ENCODE measurements at places on chromosomes 5 and 9.

- no peak overlapping the region for H3K4me3 ChIP-seq
- H3K36me3 ChIP-seq, result no peaks in the 10 kb centered on the region
- H3K4me1 ChIP-seq, result peaks cover 75% of the 10 kb centered on the region
- H3K27ac ChIP-seq, result peak overlapping the region; percentile 8
- no peaks in the 10 kb centered on the region for H3K27me3 ChIP-seq
These were observed 50.0 kb upstream of the PPARGC1B start for GRCh38 chr5:149679876-149680809.

- no peaks in the 10 kb centered on the region for H3K36me3 ChIP-seq
- no peaks in the 10 kb centered on the region for H3K4me1 ChIP-seq
- H3K27ac ChIP-seq, result no peak overlapping the region
- ATAC-seq, result no peak
- no peak overlapping the region for H3K4me3 ChIP-seq
These were observed 413.1 kb downstream of the KCTD16 start for GRCh38 chr5:144583541-144584449.

DNA sequence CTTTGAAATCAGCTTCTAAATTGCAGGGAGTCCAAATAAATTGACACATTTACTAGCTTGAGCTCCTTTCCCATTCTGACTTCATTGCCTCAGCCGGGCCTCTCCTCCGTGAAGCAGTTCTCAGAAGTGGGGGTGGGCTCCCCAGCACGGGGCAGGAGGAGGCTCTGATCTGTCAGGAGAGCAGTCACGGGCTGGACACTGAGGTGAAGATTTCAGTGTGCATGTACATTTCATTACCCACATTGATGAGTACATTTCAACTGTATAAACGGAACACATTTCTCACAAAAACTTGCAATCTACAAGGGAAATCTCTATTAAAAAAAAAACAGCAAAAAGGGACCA, 195.9 kb downstream of the SEMA6A start:
- H3K4me1 ChIP-seq, result no peaks in the 10 kb centered on the region
- peaks cover 46% of the 10 kb centered on the region for H3K36me3 ChIP-seq
- no peak for ATAC-seq
- H3K4me3 ChIP-seq, result no peak overlapping the region

GRCh38 chr9:129489838-129490582, 130.9 kb downstream of the C9orf50 start:
- H3K36me3 ChIP-seq, result peaks cover 21% of the 10 kb centered on the region
- H3K4me3 ChIP-seq, result peak overlapping the region; percentile 70
- peaks cover 38% of the 10 kb centered on the region for H3K4me1 ChIP-seq
- H3K27ac ChIP-seq, result peak overlapping the region; percentile 90
- no peak for ATAC-seq
- peaks cover 45% of the 10 kb centered on the region for H3K27me3 ChIP-seq

DNA sequence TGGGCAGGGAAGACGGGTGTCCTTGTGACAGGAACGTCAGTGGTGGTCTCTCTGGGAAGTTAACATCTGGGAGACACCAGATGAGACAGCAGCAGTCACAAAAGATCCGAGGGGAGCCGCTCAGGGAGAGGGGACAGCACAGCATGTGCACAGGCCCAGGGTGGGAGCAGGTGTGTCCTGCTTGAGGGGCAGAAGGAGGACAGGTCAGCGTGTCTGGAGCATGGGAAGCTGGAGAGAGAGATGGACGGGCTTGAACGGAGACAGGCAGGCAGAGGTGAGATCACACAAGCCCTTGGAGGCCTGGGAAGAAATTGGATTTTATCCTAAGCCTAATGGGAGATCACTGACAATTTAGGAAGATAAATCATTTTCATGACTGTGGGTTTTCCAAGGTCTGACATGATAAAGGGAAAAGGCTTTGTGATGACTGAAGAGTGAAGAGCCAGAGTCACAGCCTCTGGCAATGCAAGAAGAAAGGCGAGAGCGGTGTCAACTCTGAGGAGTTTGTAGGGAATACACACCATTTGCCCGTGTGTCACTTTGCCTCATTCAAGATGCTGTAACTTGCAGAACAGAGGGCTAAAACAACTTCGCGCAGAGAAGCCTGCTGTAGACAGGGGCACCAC, 88.3 kb downstream of the FSTL4 start:
- H3K27me3 ChIP-seq, result peaks cover 45% of the 10 kb centered on the region
- no peak overlapping the region for H3K4me3 ChIP-seq
- no peak for ATAC-seq
- no peaks in the 10 kb centered on the region for H3K36me3 ChIP-seq
- H3K4me1 ChIP-seq, result no peaks in the 10 kb centered on the region
- no peak overlapping the region for H3K27ac ChIP-seq

GRCh38 chr5:1751864-1752822, 47.5 kb downstream of the MRPL36 start:
- ATAC-seq, result no peak
- no peaks in the 10 kb centered on the region for H3K4me1 ChIP-seq
- H3K27me3 ChIP-seq, result peaks cover 42% of the 10 kb centered on the region

GRCh38 chr5:132753135-132753987, 6.1 kb downstream of the CCNI2 start:
- peaks cover 22% of the 10 kb centered on the region for H3K4me1 ChIP-seq
- H3K27ac ChIP-seq, result no peak overlapping the region
- ATAC-seq, result no peak
- H3K4me3 ChIP-seq, result no peak overlapping the region
- H3K27me3 ChIP-seq, result no peaks in the 10 kb centered on the region

- no peak for ATAC-seq
- H3K27ac ChIP-seq, result peak overlapping the region; percentile 90
- H3K27me3 ChIP-seq, result no peaks in the 10 kb centered on the region
- H3K4me1 ChIP-seq, result peaks cover 52% of the 10 kb centered on the region
These were observed 876 bp upstream of the JAK2 start for GRCh38 chr9:4984171-4984620.

GRCh38 chr5:55982957-55983381, 11.8 kb downstream of the IL6ST start:
- ATAC-seq, result no peak
- peaks cover 11% of the 10 kb centered on the region for H3K4me1 ChIP-seq
- H3K27ac ChIP-seq, result no peak overlapping the region
- H3K4me3 ChIP-seq, result no peak overlapping the region

GRCh38 chr5:59296317-59297264, 596.9 kb downstream of the PDE4D start:
- peaks cover 26% of the 10 kb centered on the region for H3K4me1 ChIP-seq
- H3K27me3 ChIP-seq, result no peaks in the 10 kb centered on the region
- peak overlapping the region; percentile 26 for H3K27ac ChIP-seq
- H3K36me3 ChIP-seq, result no peaks in the 10 kb centered on the region
- ATAC-seq, result no peak

- H3K4me3 ChIP-seq, result no peak overlapping the region
- H3K4me1 ChIP-seq, result peaks cover 4% of the 10 kb centered on the region
- no peaks in the 10 kb centered on the region for H3K36me3 ChIP-seq
- H3K27ac ChIP-seq, result no peak overlapping the region
These were observed 136.6 kb upstream of the COL5A1 start for GRCh38 chr9:134505032-134505431.

- no peak for ATAC-seq
- no peaks in the 10 kb centered on the region for H3K36me3 ChIP-seq
- H3K4me3 ChIP-seq, result no peak overlapping the region
- H3K27me3 ChIP-seq, result peaks cover 24% of the 10 kb centered on the region
- H3K27ac ChIP-seq, result no peak overlapping the region
These were observed 10.3 kb upstream of the RANBP3L start for GRCh38 chr5:36311956-36312355.

GRCh38 chr5:163330723-163331668, 106.4 kb upstream of the CCNG1 start:
- no peak for ATAC-seq
- H3K4me1 ChIP-seq, result no peaks in the 10 kb centered on the region
- H3K27me3 ChIP-seq, result peaks cover 6% of the 10 kb centered on the region
- H3K27ac ChIP-seq, result no peak overlapping the region
- no peaks in the 10 kb centered on the region for H3K36me3 ChIP-seq

- H3K4me1 ChIP-seq, result peaks cover under 1% of the 10 kb centered on the region
- no peaks in the 10 kb centered on the region for H3K36me3 ChIP-seq
- no peak for ATAC-seq
- no peaks in the 10 kb centered on the region for H3K27me3 ChIP-seq
- H3K27ac ChIP-seq, result no peak overlapping the region
These were observed 119.5 kb upstream of the TNC start for GRCh38 chr9:115237385-115237998.

- H3K36me3 ChIP-seq, result no peaks in the 10 kb centered on the region
- no peak overlapping the region for H3K27ac ChIP-seq
- H3K4me1 ChIP-seq, result no peaks in the 10 kb centered on the region
These were observed 94.7 kb downstream of the DIRAS2 start for GRCh38 chr9:90547896-90548295.

DNA sequence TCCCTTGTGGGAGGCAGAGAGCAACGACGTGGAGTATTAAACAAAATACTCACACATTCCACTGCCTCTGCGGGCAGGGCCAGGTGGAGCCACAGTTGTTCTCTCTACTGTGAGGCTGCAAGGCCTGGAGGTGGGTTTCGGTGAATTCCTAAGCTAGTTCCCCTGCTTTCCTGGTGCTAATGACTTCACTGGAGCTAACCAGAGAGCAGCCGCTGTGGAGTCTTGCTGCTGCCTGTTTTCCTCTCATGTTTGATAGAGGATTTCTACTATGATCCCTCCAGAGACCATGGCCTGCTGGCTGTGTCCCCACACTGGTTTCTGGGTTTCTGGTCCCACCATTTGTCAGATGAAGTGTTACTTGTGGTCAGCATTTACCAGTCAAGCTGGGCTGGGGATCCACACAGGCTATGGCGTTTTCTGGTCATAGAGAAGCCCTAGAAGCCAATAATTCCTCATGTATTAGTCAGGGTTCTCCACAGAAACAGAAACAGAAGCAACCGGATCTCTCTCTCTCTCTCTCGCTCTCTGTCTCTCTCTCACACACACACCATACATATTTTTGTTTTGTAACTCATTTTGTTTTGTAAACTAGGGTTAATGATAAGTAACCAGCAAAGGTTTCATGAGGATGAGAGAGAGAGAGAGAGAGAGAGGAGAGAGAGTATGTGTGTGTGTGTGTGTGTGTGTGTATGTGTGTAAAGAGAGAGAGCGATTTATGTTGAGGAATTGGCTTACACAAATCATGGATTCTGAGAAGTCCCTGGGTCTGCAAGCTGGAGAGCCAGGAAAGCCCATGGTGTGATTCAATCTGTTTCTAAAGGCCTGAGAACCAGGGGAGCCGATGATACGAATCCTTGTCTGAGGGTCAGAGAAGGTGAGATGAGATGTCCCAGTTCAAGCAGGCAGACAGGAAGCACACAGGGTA, 403.0 kb downstream of the GADD45G start:
- H3K4me1 ChIP-seq, result peaks cover 38% of the 10 kb centered on the region
- no peaks in the 10 kb centered on the region for H3K27me3 ChIP-seq
- no peaks in the 10 kb centered on the region for H3K36me3 ChIP-seq
- peak overlapping the region; percentile 54 for H3K27ac ChIP-seq
- ATAC-seq, result no peak
- H3K4me3 ChIP-seq, result no peak overlapping the region

- H3K27ac ChIP-seq, result no peak overlapping the region
These were observed 105.8 kb downstream of the TTLL11 start for GRCh38 chr9:121987314-121987713.

DNA sequence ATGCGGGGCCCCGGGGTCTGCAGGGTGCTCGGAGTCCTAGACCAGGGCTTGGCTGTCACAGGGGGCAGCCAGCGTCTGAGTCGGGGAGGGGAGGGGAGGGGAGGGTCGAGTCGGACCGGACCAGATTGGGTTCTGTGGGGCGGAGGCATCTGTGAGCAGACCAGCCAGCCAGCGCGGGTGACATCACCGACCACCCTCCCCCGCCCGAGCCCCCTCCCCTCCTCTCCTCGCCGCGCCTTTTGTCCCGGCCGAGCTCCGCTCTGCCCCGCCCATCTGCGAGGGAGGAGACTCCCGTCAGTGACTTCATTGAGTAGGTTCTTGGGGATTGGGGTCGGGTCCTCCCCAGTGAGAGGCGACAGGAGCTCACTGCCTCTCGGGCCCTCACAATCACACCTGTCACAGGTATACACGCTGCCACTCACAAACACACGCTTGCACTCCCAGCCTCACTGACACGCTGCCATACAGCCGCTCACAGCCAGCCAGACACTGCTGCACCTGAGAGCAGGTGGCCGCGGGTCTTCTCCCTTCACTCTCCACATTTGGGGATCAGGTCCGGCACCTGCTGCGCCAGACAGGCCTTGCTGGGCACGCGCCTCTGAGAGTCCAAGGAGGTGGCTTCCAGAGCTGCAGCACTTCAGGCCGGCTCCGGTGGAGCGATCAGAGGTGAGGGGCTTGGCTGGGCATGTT, 546 bp downstream of the DNAJB5 start:
- peak overlapping the region; percentile 83 for H3K4me3 ChIP-seq
- peak overlapping the region; percentile 81 for H3K27ac ChIP-seq
- peaks cover 9% of the 10 kb centered on the region for H3K27me3 ChIP-seq
- H3K36me3 ChIP-seq, result no peaks in the 10 kb centered on the region
- H3K4me1 ChIP-seq, result peaks cover 76% of the 10 kb centered on the region
- no peak for ATAC-seq

- ATAC-seq, result no peak
- H3K36me3 ChIP-seq, result peaks cover 29% of the 10 kb centered on the region
- H3K4me1 ChIP-seq, result peaks cover 13% of the 10 kb centered on the region
- peak overlapping the region; percentile 51 for H3K27ac ChIP-seq
- H3K4me3 ChIP-seq, result no peak overlapping the region
- no peaks in the 10 kb centered on the region for H3K27me3 ChIP-seq
These were observed 4.7 kb downstream of the SYNPO start for GRCh38 chr5:150645070-150645700.

- ATAC-seq, result no peak
- no peaks in the 10 kb centered on the region for H3K27me3 ChIP-seq
- no peaks in the 10 kb centered on the region for H3K36me3 ChIP-seq
- H3K27ac ChIP-seq, result no peak overlapping the region
- no peak overlapping the region for H3K4me3 ChIP-seq
These were observed 843.7 kb downstream of the EFNA5 start for GRCh38 chr5:106827061-106827460.

DNA sequence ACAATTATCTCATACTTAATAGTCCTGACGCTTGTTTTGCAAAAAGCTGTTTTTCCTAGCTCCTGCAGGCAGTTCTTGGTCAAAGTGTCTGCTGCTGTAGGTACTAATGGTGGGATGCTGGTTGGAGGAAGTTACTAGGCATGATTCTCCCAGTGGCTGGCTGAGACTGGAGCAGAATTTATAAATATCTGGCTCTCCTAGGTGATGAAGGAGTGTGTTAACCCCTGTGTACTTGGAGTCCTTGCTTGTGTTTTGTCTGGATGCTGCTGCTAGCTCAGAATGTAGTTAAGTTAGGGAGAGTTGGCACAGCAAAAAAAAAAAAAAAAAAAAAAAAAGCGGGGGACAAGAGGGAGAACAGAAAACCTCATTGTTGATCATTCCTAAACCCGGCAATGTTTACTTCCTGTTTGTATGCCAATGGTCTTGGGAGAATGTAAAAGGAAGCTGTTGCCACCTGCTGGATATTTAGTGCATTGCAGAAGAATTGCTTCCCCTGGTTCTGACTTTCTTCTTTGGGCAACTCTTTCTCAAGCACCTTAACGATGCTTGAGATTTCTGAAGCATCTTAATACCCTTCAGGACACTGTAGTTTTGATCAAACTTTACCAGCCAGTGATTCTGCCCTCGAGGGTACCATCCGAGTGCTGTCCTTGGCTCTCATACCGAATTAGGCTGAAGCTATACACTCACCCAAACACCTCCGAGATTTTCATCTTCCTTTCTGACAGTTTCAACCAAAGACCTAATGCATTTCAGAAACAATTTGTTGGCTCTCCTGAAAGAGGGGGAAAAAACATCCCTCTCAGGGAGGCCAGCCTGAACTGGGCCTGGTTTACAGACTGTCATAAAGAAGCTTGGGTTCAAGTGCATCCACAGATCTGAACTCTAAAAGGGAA, 71.7 kb upstream of the WWC1 start:
- H3K27me3 ChIP-seq, result peaks cover 6% of the 10 kb centered on the region
- H3K27ac ChIP-seq, result no peak overlapping the region
- no peaks in the 10 kb centered on the region for H3K4me1 ChIP-seq
- no peaks in the 10 kb centered on the region for H3K36me3 ChIP-seq
- peak; percentile 51 for ATAC-seq

- no peak for ATAC-seq
- H3K36me3 ChIP-seq, result peaks cover 19% of the 10 kb centered on the region
- H3K4me3 ChIP-seq, result no peak overlapping the region
- no peaks in the 10 kb centered on the region for H3K27me3 ChIP-seq
- H3K4me1 ChIP-seq, result no peaks in the 10 kb centered on the region
These were observed 140.0 kb downstream of the SIL1 start for GRCh38 chr5:139058121-139058520.

All from stimulated activated memory B cell treated with anti-CD40 and anti-IgM and Interleukin-4, amounts not matched to agents 10 μg/mL and 1 μg/mL and 100 μg/mL, for 72 hours (primary cell).